K562 (cell line): ENCODE measurements at places on chromosomes 6 and 20. TPM values are rescaled to one million over a fixed set of nuclear protein-coding genes. Genes with fewer than 3 reads are reported as not detected.

Gene HLA-DQA1
- 0.04 and 0.23 TPM in 2 replicates for polyA plus RNA-seq

Gene SLC25A27
- polyA plus RNA-seq = 0.69 TPM in 1 of 2 replicates, not detected in the other

Gene NNAT
- not detected in 2 replicates for polyA plus RNA-seq

Gene THBS2
- polyA plus RNA-seq = not detected in 2 replicates

Gene NCOA7
- polyA plus RNA-seq = 8.5 and 11.0 TPM in 2 replicates

DNA sequence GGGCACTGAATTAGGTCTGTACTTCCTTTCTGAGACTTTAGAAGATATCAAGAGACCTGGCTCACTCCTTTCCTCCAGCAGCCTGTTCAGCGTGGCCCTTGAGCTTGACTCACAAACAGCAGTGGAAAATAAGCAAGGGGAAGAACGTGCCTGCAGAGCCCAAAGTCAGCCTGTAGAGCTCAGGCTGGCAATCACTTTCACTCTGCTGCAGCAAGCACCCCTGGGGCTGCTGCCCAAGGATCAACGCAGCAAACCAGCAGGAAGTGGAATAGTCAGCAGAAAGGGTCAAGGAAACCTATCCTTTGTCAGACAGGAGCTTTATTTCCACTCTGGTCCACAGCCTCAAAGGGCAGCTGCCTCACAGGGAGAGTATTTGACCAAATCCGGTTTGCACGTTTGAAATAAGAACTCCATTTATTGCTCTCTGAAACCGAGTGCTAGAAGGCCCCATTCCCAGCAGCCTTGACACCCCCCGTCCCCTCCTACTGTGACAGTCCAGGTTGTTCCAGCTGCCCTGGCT, 77.4 kb downstream of the PRDM1 start:
- H3K27me3 ChIP-seq = peaks cover 4% of the 10 kb centered on the region; the same call in 1 of the 2 replicates
- no peak overlapping the region for H3K4me3 ChIP-seq
- H3K4me1 ChIP-seq = no peaks in the 10 kb centered on the region; the same call in 2 of the 3 replicates
- H3K27ac ChIP-seq = no peak overlapping the region
- H3K36me3 ChIP-seq = no peaks in the 10 kb centered on the region
- no peak for DNase-seq

DNA sequence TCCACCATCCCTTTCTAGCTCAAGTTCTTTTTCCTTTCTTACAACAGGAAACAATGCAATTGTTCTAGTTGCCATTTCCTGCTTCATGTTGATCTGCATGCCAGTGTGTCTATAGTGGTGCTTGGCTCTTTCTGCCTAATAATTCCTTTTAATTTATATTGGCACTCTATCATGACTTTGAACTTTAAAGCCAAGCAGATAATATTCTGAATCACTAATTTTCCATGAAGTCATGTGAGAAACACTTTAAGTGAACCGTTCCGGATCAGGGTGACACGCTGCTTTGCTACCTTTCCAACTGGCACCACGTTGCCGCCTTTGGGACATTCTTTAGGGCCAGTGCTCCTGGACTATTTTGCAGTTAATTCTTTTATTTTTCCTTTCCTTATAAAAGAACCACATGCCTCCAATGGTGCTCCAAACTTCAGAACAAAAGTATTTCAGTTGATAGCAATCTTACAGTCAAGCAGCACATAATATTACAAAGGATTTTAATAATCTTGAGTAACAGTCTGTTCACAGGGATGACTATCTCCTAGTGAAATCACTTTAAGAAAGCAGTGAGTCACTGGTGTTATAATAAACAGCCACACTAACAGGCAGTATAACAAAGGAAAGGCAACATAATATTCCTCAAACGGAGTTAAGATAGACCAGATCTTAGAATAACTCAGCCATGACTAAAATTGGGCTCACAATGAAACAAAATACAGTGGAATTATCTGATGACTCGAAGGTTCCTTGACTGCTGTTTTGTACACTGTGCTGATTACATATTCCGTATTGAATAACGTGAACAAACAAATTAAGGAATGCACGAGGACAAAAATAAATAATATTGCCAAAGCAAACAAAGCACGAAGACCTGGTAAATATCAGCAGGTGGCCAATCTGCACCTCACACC, 19.0 kb upstream of the BLOC1S5 start:
- H3K27me3 ChIP-seq = no peaks in the 10 kb centered on the region
- H3K27ac ChIP-seq = peak overlapping the region; percentile 29; the same call in 2 of the 3 replicates
- DNase-seq = peak; percentile 26
- peaks cover 92% of the 10 kb centered on the region for H3K36me3 ChIP-seq

GRCh38 chr20:10774357-10774943, 100.7 kb upstream of the JAG1 start:
- no peak overlapping the region for H3K27ac ChIP-seq
- H3K4me3 ChIP-seq = no peak overlapping the region
- no peaks in the 10 kb centered on the region for H3K36me3 ChIP-seq
- DNase-seq = no peak

DNA sequence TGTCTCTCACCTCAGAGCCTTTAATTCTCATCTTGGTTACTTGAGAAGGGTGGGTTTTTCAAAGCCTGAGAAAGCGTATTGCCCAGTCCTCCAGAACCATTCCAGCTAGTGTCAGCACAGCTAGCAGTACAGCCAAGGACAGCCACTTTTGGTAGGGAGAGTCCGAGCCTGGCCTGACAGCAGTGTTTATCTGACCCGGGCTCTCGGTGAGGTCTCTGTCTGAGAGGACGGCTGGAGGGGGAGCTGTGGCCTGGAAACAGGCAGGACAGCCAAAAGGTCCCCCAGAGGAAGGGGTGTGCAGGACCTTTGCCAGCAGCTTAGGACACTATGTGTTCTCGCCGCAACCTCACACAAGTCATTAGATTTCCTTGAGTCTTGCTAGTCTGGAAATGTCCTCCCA, 38.8 kb downstream of the LYRM2 start:
- H3K4me3 ChIP-seq = no peak overlapping the region
- H3K36me3 ChIP-seq = no peaks in the 10 kb centered on the region
- H3K4me1 ChIP-seq = no peaks in the 10 kb centered on the region
- H3K27ac ChIP-seq = no peak overlapping the region
- peaks cover 39% of the 10 kb centered on the region for H3K27me3 ChIP-seq

DNA sequence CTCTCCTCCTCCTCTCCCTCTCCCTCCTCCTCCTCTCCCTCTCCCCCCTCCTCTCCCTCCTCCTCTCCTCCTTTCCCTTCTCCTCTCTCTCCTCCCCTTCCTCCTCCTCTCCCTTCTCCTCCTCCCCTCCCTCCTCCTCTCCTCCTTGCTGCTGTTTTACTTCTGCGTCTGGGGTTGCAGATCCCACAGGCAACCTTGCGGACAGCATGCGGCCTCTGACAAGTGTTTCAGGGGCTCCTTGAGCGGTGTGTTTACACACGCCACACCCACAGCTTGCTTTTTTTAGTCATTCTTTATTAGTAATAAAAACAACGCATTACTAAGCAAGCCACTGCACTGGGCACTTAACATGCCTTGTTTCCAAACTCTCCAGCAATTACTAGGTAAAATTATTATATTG, 81.9 kb downstream of the TFAP2C start:
- no peaks in the 10 kb centered on the region; the same call in 2 of the 3 replicates for H3K27me3 ChIP-seq
- DNase-seq = no peak
- H3K4me3 ChIP-seq = no peak overlapping the region
- H3K36me3 ChIP-seq = no peaks in the 10 kb centered on the region
- H3K27ac ChIP-seq = no peak overlapping the region

- peaks cover 24% of the 10 kb centered on the region for H3K36me3 ChIP-seq
- no peaks in the 10 kb centered on the region for H3K27me3 ChIP-seq
- H3K4me3 ChIP-seq = no peak overlapping the region
- peak overlapping the region; percentile 26; the same call in 2 of the 3 replicates for H3K27ac ChIP-seq
Observed at GRCh38 chr6:75620381-75621304, 19.0 kb downstream of the SENP6 start.

DNA sequence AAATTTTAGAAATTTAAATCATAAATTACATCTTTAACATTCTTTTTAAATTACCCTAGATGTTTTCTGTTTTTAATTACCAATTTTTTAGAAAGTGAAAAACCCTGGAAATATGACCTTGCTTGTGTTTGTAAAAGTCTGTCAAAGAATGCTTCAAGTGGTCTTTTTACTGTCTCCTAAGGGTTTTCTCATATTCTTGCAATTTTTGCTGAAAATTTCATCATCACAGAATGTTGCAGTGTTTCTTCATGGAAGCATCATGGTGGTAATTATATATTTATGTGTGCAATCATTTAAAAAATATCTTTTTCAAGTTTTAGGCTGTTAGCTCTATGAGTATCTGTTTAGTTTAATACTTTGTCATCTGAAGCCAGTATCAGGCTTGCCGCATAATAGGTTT, 178.2 kb downstream of the HDGFL1 start:
- DNase-seq = no peak
- H3K4me1 ChIP-seq = no peaks in the 10 kb centered on the region
- H3K4me3 ChIP-seq = no peak overlapping the region
- H3K27me3 ChIP-seq = no peaks in the 10 kb centered on the region
- H3K27ac ChIP-seq = no peak overlapping the region

DNA sequence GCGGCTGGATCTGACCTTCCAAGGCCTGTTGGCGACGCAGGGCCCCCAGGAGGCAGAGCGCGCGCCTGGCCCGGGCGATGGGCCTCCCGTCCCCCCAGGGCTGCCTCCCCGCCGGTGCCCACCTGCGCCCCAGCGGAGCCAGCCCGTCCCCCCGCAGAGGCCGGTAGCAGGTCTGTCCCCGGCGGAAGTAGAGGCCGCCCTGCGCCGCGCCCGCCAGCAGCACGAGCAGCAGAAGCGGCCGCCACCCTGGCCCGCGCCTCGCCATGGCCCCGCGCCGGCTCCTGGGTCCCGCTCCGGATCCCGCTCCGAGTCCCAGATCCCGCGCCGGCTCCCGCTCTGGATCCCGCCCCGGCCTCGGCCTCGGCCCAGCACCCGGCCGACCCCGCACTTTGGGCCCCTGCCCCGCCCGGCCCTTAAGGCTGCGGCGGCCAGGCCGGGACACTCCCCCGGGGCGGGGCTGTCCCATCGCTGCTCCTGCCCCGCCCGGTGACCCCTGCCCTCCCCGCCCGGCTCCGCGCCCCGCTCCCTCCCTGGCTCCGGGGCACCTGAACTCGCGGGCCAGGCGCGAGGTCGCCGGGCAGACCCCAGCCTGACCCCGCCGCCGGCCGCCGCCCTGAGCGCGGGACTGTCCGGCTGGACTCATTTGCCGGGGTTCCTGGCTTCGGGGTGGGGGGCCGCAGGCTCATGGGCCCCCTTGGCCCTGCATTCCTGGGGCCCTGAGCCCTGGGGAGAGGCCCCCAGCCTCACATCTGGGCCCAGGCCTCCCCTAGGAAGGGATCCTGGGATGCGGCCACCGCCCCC, at the start of gene CTSZ:
Gene CTSZ, minus strand, starts transcription at position 391 of the 801 bp plus-strand sequence. Its CDS starts 126 bp downstream, at position 265.
- H3K36me3 ChIP-seq = peaks cover 35% of the 10 kb centered on the region; the same call in 2 of the 3 replicates
- DNase-seq = peak; percentile 83
- H3K27me3 ChIP-seq = no peaks in the 10 kb centered on the region
- H3K27ac ChIP-seq = peak within 1 kb of the TSS; percentile 90

- H3K27ac ChIP-seq = no peak overlapping the region
- H3K27me3 ChIP-seq = no peaks in the 10 kb centered on the region; the same call in 1 of the 2 replicates
- no peak overlapping the region for H3K4me3 ChIP-seq
Observed at GRCh38 chr6:132961122-132961521, 146.8 kb downstream of the RPS12 start.

DNA sequence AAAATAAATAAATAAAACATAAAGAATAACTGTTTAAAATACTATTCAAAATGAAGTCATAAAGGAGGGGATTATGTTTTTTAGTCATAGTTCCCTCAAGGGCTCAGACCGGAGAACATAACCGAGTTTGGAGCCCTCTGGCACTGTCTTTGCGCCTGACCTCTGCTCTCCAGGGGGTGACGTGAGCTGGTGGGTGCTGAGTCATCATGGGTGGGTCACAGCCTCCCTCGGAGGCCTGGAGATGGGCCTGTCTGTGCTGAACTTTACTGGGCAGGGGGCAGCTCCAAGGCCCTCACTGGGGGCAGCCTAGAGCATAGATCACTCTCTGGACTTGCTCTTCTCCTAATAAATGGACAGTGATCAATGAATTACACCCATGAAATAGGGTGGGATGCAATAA, 3.1 kb upstream of the MAVS start:
- peak overlapping the region; percentile 76 for H3K27ac ChIP-seq
- H3K4me1 ChIP-seq = peaks cover 55% of the 10 kb centered on the region
- peak; percentile 89 for DNase-seq
- no peak overlapping the region for H3K4me3 ChIP-seq
- H3K36me3 ChIP-seq = peaks cover 5% of the 10 kb centered on the region; the same call in 2 of the 3 replicates
- H3K27me3 ChIP-seq = no peaks in the 10 kb centered on the region

- H3K36me3 ChIP-seq = peaks cover 17% of the 10 kb centered on the region
- no peaks in the 10 kb centered on the region for H3K4me1 ChIP-seq
- no peak overlapping the region for H3K4me3 ChIP-seq
- DNase-seq = peak; percentile 24
- H3K27me3 ChIP-seq = no peaks in the 10 kb centered on the region
- H3K27ac ChIP-seq = no peak overlapping the region
Observed at GRCh38 chr6:10951675-10952282, 64.9 kb downstream of the SYCP2L start.

GRCh38 chr20:22690616-22691179, 106.3 kb upstream of the FOXA2 start:
- H3K4me1 ChIP-seq = peaks cover 3% of the 10 kb centered on the region
- H3K4me3 ChIP-seq = no peak overlapping the region
- no peaks in the 10 kb centered on the region for H3K27me3 ChIP-seq
- no peak for DNase-seq

- DNase-seq = no peak
- H3K27me3 ChIP-seq = peaks cover 6% of the 10 kb centered on the region; the same call in 2 of the 3 replicates
- H3K36me3 ChIP-seq = no peaks in the 10 kb centered on the region
- H3K4me1 ChIP-seq = no peaks in the 10 kb centered on the region
- no peak overlapping the region for H3K27ac ChIP-seq
- H3K4me3 ChIP-seq = no peak overlapping the region
Observed at GRCh38 chr6:44805238-44805846, 417.8 kb downstream of the CDC5L start.

DNA sequence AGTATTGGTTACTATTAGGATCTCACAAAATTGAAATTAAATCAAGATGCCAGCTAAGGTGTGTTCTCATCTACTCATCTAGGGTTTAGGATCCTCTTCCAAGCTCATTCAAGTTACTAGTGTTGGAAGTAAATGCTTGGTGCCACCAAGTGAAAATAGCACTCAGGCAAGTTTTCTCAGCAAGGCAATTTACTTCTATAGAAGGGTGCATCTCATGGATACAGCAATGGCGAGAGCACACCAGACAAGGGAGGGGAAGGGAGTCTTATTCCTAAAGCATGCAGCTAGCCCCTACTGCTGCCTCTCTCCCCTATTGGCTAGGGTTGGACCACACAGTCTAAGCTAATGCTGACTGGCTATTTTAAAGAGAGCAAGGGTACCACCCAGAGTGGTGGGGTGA, 23.0 kb upstream of the FAM8A1 start:
- H3K36me3 ChIP-seq = no peaks in the 10 kb centered on the region
- no peaks in the 10 kb centered on the region for H3K27me3 ChIP-seq
- H3K4me3 ChIP-seq = no peak overlapping the region
- DNase-seq = no peak
- no peak overlapping the region for H3K27ac ChIP-seq

- no peaks in the 10 kb centered on the region for H3K4me1 ChIP-seq
- no peak overlapping the region for H3K27ac ChIP-seq
- no peaks in the 10 kb centered on the region for H3K36me3 ChIP-seq
- no peaks in the 10 kb centered on the region for H3K27me3 ChIP-seq
- DNase-seq = no peak
Observed at GRCh38 chr6:127178746-127179145, 60.3 kb downstream of the RSPO3 start.

- no peak for DNase-seq
- peaks cover 76% of the 10 kb centered on the region for H3K36me3 ChIP-seq
- H3K27ac ChIP-seq = no peak overlapping the region
- no peaks in the 10 kb centered on the region for H3K27me3 ChIP-seq
Observed at GRCh38 chr6:28378644-28379043, 20.9 kb downstream of the ZSCAN12 start.

GRCh38 chr6:114140416-114140815, 169.5 kb upstream of the HDAC2 start:
- no peak for DNase-seq
- H3K27ac ChIP-seq = no peak overlapping the region
- no peak overlapping the region for H3K4me3 ChIP-seq
- no peaks in the 10 kb centered on the region for H3K4me1 ChIP-seq

GRCh38 chr6:122730775-122731386, 48.6 kb upstream of the FABP7 start:
- no peak overlapping the region for H3K27ac ChIP-seq
- no peaks in the 10 kb centered on the region for H3K36me3 ChIP-seq
- DNase-seq = peak; percentile 57
- no peaks in the 10 kb centered on the region for H3K27me3 ChIP-seq
